GM12892 (cell line): ENCODE measurements at places on chromosomes 5 and 9.

- DNase-seq = no peak
Measured at GRCh38 chr5:157562111-157562581, 13.4 kb downstream of the ADAM19 start.

GRCh38 chr9:122812736-122813135 is 12.8 kb downstream of the OR1K1 start:
- DNase-seq = no peak

GRCh38 chr5:140497897-140498296 is 49.6 kb upstream of the EIF4EBP3 start:
- no peak for DNase-seq

GRCh38 chr9:84694248-84694647 is 24.7 kb downstream of the NTRK2 start:
- no peak for DNase-seq

GRCh38 chr5:40308867-40309266 is 370.8 kb upstream of the PTGER4 start:
- DNase-seq = no peak

- no peak for DNase-seq
Measured at GRCh38 chr5:167509076-167509475, 782.4 kb upstream of the WWC1 start.

DNA sequence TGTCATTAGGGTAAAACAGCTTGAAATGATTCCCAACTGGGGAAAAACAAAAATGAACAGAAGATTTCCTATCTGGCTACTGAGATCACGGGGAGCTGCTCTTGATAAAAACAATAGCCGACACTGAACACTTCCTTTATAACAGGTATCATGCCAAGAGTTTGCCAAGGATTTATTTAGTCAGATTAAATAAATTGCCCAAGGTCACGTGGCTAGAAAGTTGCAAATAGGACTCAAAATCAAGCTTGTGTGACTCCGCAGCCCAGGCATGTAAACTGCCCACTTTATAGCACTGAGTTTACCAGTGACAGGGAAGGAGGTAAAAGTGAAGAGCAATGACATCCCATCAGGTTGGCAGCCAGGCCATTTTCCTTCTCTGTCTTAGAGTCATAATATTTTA is 120.7 kb upstream of the ZNF618 start:
- no peak for DNase-seq
